Right forelimb (tissue), 1 donor: ENCODE measurements at places on chromosomes 6 and 20.

DNA sequence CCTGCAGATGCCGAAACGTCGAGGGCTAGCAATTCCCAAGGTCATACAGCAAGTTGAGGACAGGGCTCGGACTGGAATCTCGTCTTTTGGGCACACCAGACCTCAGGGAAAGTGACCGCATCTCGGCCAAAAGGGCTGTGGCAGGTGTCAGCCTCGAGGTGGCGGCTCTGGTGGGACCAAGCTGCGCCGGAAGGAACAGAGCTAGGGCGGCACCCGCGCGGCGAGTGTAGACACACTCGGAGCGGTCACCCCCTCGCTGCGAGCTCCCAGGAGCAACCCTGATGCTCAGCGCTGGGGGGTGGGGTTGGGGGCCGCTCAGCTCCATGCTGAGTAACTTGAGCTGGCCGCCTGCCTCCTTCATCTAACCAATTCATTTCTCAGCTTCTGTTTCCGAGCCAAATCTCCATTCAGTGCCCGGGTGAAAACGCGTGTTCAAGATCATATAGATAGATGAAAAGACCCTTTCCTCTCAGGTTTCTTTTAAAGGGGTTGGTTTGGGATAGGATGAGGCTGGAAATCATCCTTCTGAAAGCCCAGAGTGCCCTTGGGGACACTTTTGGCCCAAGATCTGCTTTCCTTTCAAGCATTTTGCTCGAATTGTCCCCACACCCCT lies 2.2 kb upstream of the TUBB2B start:
- no peak for DNase-seq

- no peak for DNase-seq
Measured at GRCh38 chr6:45479834-45480751, 102.4 kb upstream of the SUPT3H start.

DNA sequence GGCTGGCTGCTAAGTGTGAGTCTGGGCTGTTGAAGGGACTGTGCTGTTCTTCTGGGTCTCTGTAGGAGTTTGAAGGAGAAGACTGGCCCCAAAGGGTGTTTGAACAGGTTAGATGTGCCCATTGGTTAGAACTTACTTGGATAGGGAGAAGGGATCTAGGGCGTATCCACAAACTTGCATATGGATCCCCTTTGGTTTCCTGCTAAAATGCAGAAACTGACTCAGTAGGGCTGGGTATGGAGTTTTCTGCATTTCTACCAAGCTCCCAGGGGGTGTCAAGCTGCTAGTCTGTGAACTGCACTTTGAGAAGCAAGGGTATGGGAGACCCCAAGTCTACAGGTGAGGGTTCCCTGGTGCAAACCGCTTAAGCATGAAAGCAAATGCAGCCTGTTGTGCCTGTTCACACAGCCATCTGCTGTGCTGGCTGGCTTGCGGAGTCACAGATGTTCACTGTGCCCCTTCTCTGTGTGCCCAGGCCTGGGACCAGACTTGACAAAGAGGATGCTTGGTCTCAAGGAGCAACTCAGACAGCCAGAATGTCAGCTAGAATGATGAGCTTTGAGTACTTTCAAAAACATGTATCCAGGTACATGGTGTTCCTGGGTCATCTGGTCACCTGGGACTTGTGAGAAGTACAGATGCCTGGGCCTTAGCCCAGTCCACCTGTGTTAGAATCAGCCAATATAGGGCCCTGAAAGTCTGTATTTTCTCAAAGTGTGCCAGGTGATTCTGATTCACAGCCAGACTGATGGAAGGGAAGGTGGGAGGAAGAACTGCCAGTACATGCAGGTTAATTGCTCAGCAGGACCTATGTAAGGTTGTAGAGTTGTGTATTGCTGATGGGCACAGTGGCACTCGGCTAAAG lies 7.4 kb downstream of the PPP1R16B start:
- no peak for DNase-seq

DNA sequence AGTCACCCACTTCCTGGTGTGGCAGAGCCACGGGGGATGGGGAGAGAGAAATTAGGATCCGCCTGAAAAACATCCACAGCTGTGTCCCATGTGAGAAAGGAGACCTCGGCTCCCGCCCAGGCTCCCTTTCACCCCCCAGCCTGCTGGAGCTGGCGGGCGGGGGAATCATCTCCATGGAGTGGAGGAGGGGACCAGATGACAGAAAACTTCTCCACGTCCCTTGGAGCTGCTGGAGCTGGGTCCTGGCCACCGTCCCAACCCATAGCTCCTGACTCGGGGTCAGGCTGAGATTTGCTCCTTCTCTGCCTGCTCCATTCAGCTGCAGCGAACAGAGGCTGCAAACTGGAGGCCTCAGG lies 113.8 kb downstream of the CEBPB start:
- peak; percentile 73 for DNase-seq

GRCh38 chr6:97947841-97948240 lies 664.8 kb upstream of the MMS22L start:
- DNase-seq: no peak

DNA sequence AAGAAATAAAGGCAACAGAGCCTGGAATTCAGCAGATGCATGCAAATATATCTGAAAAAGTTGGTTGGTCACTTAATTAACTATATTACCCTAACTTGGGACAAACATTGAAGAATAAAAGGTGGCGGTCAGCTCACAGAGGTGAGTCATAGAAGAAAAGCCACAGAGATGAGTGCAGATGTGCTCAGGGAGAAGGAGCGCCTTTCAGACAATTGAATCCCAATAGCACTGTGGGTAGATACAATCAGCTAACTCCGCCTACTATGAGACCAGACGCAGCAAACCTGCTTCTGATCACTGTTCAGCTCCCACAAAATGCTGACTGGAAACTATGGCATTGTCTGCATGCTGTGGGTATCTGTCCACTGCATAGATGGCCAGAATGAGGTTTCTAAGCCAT lies 447.8 kb downstream of the PTPRT start:
- no peak for DNase-seq

GRCh38 chr20:41048461-41049301 lies 20.1 kb downstream of the TOP1 start:
- DNase-seq: no peak

DNA sequence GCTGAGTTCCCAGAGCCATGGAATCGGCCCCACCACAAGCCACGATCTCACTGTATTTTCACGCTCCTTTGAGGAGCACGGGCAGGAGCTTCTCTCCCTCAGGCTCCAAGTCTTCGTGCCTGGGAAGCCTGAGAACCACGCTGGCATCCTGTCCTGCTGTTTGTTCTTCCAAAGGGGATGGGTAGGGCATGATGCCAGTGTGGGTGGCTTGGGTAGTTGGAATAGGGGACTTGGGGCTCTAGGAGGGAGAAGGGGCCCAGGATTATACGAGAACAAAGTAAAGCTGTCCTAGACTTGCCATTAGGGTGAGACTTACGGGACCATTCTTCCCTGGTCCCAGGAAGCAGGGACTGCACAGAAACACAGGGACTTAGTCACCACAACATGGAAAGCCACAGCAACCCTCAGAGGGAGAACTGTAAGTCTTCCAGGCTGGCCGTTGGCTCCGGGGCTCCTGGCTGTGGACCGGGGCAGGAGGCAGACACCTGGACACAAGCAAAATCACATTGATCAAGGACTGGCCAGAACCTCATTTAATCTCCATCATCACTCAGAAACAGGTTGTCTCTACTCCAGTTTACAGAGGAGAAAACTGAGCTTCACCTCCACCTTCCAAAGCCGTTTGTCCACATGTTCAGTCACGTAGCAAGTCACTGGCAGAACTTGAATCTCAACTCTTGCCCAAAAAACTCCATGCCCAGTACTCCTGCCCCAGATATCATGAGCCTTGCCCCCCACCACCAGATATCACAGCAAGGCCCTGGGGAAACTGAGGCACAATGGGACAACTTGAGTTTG lies 1.3 kb downstream of the CCN5 start:
- no peak for DNase-seq

DNA sequence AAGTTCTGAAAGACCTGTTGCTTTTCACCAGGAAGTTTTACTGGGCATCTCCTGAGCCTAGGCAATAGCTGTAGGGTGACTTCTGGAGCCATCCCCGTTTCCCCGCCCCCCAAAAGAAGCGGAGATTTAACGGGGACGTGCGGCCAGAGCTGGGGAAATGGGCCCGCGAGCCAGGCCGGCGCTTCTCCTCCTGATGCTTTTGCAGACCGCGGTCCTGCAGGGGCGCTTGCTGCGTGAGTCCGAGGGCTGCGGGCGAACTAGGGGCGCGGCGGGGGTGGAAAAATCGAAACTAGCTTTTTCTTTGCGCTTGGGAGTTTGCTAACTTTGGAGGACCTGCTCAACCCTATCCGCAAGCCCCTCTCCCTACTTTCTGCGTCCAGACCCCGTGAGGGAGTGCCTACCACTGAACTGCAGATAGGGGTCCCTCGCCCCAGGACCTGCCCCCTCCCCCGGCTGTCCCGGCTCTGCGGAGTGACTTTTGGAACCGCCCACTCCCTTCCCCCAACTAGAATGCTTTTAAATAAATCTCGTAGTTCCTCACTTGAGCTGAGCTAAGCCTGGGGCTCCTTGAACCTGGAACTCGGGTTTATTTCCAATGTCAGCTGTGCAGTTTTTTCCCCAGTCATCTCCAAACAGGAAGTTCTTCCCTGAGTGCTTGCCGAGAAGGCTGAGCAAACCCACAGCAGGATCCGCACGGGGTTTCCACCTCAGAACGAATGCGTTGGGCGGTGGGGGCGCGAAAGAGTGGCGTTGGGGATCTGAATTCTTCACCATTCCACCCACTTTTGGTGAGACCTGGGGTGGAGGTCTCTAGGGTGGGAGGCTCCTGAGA lies at the start of gene HFE:
HFE (plus strand) TSS at position 146 of the 832 bp plus-strand sequence; CDS start at position 158, 12 bp downstream.
- DNase-seq: peak; percentile 83

DNA sequence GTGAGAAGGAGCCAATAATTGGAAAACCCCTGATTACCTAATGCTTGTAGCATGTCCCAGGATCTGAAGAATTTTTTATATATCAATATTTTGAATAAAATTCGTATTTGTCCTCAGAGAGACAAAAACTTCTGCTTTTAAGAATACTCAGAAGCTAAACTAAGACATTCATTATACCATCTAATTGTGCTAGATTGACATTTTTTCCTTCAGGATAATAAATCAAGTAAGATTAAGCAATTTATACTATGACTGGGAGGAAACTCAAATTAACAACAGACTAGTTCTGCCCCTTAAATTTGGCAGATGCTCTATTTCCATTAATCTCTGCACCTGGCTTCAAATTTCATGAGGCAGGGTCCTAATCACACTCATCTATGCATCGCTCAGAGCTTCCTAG lies 291.4 kb downstream of the PLCB1 start:
- no peak for DNase-seq

GRCh38 chr6:165456286-165456685 lies 146.9 kb upstream of the C6orf118 start:
- DNase-seq: no peak

DNA sequence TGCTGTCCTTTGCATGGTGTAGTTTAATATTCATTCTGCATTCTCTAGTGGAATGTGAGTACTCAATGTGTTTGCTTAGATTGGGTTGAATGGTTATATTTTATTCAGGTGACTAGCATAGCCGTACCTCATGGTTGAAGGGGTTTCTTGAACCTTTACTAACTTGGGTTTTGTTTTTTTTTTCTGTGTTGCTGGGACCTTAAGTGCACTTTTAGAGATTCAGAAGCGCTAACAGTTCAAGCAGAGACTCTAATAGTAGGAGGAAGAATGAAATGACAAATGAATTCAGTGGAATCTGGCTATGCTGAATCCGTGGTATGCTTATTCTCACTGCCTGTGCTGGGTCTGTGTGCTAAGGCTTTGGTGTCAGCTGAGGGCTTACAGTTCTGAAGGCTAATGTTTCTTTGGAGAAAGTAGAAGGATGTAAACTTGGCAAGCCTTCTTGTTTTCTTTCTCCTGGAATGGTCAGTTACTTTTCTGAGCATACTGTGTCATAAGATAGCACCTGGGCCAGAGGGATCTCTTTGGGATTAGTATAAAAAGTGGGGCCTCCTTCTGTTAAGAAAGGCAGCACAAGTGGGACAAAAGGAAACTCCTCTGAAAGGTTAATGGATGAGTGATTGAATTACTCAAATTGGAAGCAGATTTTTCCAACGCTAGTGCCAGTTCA lies 28.7 kb downstream of the RNF144B start:
- no peak for DNase-seq

DNA sequence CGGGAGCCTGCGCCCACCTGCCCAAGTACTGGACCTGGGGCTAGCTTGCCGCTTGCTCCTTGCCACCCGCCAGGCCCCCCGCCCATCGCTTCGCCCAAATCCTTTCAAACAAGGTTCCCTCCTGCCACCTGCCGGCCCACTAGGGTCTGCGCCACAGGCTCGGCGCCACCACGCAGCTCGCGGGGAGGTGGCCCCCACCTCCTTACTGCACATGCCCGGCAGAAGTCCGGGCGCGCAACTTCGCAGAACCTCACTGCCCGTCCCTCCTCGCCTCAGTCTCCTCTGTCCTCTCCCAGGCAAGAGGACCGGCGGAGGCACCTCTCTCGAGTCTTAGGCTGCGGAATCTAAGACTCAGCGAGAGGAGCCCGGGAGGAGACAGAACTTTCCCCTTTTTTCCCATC lies 11.2 kb downstream of the GNAS-AS1 start:
- peak; percentile 75 for DNase-seq

DNA sequence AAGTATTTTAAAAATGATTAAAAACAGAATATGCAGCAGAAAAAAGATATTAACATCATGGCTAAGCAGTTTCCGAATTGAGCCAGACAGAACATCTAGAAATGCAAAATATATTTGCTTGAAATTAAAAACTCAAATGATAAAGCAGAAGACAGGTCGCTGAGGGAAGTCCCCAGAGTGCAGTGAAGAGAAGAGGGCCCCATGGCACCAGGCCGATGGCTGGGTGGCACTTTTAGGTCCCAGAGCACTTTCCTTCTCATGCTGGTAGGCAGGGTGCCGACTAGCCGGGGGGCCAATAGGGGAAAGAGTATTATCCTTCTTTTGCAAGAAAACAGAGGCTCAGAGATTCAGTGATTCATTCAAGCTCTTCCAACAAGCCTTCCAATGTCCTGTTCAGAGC lies 58.9 kb downstream of the MYH7B start:
- no peak for DNase-seq

DNA sequence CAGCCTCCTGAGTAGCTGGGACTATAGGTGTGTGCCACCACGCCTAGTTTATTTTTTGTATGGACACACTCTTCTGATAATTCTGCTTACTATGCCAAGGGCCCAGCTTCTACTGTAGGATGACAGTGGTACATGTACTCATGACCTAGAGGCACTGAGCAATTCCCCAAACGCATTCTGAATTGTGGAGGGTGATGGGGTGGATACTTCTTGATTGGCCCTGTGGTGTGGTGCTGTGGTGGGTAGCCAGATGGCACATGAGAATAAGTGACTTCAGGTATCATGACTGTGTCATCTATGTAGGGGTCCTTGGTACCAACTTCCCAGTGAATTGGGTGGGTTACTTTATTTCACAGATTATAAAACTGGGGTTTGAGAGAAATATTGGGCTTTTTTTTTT lies 11.0 kb downstream of the DNMT3B start:
- DNase-seq: no peak

DNA sequence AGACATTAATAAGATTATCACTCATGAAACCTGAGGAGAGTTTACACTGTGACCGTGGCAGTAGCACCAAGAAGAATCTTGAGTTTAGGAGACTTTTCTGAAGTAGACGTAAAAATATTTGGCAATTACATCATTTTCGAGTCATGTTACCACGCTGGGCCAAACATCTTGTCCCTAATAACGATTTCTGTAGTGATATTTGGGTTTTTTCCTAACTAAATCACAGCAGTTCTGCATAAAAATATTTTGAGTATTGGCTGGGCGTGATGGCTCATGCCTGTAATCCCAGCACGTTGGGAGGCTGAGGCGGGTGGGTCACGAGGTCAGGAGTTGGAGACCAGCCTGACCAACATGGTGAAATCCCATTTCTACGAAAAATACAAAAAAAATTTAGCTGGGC lies 262.4 kb downstream of the PHF3 start:
- DNase-seq: no peak

GRCh38 chr20:11467436-11467835 lies 450.3 kb upstream of the BTBD3 start:
- DNase-seq: no peak
